ENCODE measurements at places on chromosomes 2 and 18.

GRCh38 chr2:176656038-176656775, 387.0 kb downstream of the MTX2 start:
- no peak for DNase-seq

DNA sequence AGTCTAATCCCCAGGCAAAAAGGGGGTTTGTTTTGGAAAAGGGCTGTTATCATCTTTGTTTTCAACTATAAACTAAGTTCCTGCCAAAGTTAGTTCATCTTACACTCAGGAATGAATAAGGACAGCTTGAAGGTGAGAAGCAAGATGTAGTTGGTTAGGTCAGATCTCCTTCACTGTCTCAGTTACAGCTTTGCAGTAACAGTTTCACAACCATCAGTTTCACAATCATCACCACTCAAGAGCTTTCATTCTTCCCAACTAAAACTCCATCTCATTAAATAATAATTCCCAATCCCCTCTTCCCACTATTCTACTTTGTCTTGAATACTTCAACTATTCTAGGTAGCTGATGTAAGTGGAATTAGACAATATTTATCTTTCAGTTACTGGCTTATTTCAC, 200.9 kb downstream of the NYAP2 start:
- DNase-seq = no peak

- no peak for DNase-seq
Observed at GRCh38 chr2:30367232-30368070, 79.6 kb upstream of the LCLAT1 start.

- no peak for DNase-seq
Observed at GRCh38 chr18:76205906-76206305, 289.1 kb downstream of the ZNF516 start.

DNA sequence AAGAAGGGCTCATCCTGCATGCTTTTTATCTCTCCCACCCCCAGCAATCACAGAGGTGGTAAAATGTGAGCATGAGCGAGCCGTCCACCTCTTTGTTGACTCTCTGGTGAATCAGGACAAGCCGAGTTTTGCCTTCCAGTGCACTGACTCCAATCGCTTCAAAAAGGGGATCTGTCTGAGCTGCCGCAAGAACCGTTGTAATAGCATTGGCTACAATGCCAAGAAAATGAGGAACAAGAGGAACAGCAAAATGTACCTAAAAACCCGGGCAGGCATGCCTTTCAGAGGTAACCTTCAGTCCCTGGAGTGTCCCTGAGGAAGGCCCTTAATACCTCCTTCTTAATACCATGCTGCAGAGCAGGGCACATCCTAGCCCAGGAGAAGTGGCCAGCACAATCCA, 19.5 kb downstream of the LIPG start:
- DNase-seq = no peak

DNA sequence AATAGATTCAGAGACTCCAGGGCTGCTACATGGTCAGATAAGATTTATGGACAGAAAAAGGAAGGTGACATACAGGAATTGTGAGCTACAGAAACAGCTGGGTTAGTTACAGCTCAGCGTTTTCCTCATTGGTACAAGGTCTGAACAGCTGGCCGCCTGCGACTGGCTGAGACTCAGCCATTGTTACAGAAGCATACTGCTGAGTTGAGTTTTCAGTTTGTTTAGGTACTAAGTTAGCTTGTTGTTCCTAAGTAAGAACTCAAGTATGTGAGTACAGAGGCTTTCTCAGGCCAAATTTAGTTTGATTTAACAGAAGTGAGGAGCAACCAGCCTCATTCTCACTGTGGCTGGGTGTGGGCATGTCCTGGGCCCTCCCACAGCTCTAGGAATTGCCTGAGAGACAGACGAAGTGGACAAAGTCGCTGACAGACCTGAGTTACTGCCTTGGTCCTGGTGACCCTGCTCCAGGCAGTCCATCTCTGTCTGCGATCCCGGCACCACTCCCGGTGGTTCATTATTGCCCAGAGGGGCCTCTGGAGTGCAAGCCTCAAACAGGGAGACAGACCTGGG, 27.8 kb upstream of the RHOB start:
- DNase-seq = no peak

DNA sequence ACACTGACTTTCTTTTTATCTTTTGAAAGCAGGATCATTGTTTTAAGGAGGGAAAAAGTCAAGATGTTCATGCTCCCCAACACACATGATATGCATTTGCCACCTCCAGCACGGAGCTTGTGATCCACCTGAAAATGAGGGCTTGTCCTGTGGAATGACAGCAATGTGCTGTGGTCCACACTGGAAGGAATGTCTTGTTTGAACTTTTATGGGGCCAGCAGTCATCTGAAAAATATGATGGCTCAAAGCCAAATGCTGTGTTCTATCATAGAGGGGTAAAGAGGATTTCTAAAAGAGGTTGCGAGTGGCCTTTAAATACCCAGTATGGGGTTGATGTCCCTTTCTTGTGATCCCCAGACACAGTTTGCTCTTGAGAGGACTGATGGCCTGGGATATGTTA, 226.5 kb upstream of the SPRED2 start:
- no peak for DNase-seq

DNA sequence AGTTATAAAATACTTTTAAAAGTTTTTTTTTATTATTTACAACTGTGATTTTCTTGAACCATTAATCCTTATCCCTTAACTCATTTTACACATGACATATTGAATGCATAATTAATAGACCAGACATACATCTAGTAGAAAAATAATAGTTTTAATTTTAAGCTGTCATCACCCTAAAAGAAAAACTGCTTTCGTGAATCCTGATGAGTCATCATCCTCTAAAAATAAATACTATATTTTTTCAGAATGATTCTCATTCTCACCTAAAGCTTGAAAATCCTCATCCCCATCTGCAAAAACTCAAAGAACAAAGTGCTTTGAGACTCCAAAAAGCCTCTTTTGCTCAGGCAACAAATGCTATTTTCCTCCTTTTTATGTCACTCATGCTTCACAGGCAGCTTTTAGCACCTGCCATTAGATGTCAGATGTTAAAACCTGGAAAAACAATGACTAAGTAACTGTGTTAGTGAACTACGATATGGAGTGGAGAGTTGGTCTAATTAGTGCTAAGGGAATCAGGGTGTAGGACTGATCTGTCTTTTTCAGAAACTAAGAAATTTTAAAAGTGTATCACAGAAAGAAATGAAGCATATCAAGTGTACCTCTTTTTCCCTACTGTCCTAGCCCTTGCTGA, 297.6 kb downstream of the TMX3 start:
- DNase-seq = no peak

GRCh38 chr18:74264303-74265020, 27.3 kb downstream of the CYB5A start:
- peak; percentile 15 for DNase-seq

DNA sequence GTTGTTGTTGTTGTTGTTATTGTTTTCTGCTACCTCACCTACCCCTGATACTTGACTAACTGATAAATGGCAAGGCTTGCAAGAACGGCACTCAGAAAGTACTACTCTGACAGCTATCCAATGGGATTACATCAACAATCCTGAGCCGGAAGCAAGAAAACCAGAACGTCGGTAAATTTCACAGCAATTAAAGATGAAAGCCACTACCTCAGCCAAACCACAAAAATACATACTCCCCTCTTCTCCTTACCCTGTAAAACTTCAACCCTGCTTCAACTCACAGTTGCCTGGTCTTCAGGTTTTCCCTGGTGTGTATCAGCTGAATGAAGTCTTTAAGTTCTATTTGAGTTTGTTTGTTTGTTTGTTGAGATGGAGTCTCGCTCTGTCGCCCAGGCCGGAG, 293.7 kb upstream of the RND3 start:
- no peak for DNase-seq

- no peak for DNase-seq
Observed at GRCh38 chr2:238418196-238418998, 8.3 kb upstream of the ASB1 start.

GRCh38 chr2:207484444-207485391, 45.0 kb upstream of the CREB1 start:
- DNase-seq = peak; percentile 33

DNA sequence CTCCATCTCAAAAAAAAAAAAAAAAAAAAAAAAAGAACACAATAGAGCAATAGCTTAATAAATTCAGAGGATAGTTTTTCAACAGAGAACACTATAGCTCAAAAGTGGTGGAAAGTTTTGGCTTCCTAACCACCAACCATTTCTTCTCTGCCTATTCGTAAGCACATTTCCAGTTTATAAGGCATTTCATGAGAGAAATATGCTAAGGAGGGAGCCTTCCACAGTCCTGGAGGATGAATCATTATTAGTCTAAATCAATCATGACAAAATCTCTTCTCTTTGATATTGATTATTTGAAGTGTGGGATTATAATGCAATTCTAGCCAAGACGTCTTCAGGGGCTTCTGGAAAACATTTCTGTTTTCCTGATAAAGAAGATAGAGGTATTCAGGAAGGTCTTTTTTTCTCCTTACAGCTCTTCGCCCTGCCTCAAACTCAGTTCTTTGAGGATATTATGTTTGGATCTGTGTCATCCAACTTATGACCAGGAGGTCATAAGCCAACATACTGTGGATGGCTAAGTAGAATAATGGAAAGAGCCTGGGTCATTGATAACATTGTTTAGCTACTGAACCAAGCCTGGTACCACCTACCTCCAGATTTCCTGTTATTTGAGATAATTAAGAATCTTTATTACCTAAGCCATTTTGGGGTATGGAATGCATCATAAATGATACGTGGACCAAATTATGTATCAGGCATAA, 207.3 kb downstream of the TRIB2 start:
- DNase-seq = no peak

DNA sequence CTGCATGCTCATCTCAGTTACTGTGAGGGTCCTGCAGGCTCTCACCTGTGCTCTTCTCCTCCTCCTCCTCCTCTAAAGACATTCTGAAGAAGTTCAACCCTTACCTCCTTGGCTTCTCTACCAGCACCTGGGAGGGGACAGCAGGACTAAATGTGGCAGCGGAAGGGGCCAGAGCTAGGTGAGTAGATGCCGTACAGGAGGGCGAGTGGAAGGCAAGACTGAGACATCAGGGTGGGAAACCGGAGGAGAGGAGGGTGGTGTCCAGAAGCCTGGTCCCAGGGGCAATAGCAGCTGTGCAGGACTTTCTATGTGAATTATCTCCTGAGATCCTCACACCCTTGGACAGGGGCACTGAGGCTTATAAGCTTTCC, 124.9 kb downstream of the PLB1 start:
- DNase-seq = no peak

DNA sequence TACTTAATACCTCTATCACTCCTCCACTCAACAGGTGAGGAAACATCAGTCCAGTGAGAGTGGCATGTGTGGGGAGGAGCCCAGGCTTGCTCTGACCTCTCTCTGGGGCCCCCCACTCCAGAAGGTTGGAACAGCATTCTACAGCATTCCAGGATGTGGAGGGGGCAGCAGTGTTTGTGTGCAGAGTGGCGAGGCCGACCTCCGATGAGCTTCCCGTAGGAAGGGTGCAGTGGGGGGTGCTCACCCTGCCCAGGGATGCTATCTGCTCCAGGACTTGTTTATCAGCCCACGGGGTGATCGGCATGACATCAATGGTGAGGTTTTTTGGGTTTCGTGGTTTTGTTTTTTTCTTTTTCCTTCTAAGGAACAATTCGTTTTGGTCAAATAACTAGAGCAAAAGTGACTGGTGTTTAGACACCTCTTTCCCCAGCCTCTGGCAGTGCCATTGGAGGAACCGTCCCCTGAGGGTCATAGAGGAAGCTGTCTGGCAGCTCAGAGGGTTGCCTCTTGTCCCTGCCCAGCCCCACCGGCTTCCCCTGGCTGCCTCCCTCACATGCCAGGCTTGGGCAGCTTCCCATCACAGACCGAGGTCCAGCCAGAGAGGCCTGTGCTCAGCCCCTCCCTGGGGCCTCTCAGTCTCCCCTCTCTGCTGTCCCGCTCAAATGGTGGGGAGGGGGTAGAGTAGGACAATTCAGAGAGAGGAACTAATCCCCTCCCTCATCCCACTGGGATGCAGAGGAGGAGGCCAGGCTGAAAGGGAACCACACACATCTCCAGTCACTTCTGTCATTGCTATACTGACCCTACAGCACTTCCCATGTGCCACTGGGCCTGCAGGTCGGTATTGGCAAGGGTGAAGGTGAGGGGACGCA, 96.5 kb downstream of the ZFP36L2 start:
- DNase-seq = peak; percentile 65

DNA sequence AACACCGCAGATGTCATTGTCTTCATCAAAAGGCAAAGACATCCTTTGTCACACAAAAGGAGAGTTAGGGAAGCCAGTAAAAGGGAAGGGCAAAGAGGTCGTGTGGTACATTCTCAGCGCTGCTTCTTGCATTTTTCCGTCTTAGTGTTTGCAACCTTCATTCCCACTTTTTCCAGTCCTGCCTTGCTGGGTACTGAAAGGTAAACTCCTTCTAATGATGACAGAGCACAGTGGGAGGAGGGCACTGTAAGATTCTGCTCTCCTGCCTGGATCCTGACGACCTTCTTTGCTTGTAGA, 424.3 kb upstream of the MEX3C start:
- DNase-seq = no peak

GRCh38 chr2:117330641-117331040, 483.9 kb upstream of the DDX18 start:
- DNase-seq = no peak

DNA sequence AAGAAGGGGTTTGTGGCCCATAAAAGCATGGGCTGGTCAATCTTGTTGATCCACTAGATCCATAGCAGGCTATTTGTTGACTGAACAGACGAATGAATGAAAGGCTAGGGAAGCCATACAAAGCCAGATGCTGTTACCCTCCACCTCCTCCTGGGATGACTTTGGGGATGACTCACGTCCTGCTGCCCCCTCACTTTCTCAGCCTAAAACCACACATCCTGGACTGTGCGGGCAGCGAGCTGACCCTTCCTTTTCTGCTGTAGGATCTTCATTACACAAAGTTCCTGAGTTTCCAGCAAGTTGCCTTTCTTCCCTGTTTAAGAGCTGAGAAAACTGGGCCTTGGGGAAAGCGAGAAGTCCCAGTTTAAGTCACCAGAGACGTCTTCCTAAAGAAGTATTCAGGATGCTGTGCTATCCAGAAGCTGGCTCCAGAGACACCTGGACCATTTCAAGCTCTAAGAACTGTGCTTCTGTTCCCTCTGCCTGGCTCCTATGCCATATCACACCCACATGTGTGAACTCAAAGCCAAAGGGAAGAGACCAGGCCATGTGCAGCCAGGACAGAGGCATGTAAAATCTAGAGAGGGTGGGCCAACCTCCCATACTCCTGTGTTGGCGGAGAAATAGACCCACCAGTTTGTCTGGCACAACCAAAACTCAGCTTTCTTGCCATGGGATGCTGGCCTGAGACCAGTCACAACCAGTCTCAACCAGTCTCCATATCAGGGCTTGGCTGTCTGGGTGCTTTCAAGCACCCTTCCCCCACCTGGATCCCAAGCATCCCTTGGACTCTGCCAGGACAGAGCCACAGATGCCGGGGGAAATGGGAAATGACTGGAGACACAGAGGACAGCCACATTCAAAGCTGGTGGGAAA, 4.7 kb upstream of the SLC20A1 start:
- DNase-seq = no peak

DNA sequence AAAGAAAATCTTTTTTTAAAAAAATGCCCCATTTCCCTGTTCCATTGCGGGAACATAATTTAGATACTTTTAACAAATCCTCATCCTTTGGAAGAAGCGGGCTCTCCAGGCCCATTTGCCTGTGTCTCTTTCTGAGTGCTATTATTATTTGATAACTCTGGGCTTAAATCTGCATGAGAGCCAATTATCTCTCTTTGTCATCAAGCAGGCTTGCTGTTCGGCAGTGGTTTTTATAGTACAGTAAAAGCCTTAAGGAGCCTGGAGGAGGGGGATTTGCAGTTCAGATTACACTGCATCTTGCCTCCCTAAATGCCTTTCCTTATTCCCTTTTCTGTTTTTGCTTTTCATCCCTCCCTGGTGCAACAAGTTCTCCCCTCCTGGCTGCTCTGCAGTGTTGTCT, 50.6 kb downstream of the CELF4 start:
- no peak for DNase-seq

Data from CD4-positive, alpha-beta T cell treated with Interleukin-1 beta for 1 hour (primary cell).